ENCODE measurements at places on chromosomes 3 and 15.

- H3K4me3 ChIP-seq: no peak overlapping the region
- H3K36me3 ChIP-seq: no peaks in the 10 kb centered on the region
- DNase-seq: no peak
- H3K4me1 ChIP-seq: no peaks in the 10 kb centered on the region
These were observed 42.4 kb upstream of the KY start for GRCh38 chr3:134693226-134693625.

DNA sequence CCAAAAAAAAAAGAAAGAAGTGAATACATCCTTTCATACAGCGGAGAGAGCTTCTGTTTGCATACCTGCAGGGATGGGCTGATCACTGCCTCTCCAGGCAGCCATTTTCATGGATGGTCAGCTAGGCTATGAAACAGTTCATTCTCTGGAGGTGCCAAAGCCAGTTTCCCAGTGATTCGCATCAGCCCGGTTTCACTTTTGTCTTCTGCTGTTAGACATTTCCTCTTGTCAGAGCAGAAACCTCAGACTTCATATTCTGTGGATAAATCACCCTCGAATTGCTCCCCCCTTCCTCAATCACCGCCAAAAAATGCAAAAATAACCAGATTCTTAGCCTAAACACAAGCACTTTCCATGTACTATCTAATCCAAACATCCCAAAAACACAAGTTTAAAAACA is 225.6 kb downstream of the ADAMTS9 start:
- no peaks in the 10 kb centered on the region for H3K36me3 ChIP-seq
- no peaks in the 10 kb centered on the region for H3K27me3 ChIP-seq
- H3K4me3 ChIP-seq: no peak overlapping the region

DNA sequence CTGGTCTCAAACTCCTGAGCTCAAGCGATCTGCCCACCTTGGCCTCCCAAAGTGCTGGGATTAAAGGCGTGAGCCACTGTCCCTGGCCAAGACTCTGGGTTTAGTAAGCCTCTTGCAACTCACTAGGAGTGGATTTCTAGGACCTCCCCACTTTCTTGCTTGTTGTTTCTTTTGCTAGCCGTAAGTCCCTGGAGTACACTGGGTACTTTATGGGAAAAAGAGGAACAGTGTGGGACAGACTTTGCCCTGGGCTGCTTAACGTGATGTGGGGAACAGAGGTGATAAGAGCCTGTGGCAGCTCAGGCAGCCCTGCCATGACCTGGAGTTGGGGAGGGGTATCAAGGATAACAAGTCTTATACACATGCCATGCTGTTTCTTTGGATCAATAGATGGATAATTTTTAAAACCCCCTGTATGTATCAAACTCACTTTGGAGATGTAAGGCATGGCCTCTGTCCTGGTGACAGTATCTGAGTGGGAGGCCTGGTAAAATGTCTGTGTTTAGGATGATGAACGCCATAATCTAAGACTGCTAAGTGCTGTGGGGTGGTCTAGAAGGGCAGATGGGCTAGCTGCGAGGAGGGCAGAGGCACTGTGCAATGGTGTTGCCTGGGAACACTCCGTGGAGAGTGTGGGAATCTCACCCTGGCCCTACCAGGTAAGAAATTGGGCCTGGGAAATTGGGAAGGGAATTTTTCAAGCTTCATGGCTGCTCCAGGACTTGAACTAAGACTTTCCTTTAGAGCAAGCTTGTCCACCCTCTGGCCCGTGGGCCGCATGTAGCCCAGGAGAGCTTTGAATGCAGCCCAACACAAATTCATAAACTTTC is 54.8 kb downstream of the SMAD3 start:
- H3K4me3 ChIP-seq: no peak overlapping the region
- H3K27ac ChIP-seq: no peak overlapping the region
- H3K4me1 ChIP-seq: peaks cover 20% of the 10 kb centered on the region
- H3K36me3 ChIP-seq: peaks cover 14% of the 10 kb centered on the region
- peak; percentile 47 for DNase-seq

DNA sequence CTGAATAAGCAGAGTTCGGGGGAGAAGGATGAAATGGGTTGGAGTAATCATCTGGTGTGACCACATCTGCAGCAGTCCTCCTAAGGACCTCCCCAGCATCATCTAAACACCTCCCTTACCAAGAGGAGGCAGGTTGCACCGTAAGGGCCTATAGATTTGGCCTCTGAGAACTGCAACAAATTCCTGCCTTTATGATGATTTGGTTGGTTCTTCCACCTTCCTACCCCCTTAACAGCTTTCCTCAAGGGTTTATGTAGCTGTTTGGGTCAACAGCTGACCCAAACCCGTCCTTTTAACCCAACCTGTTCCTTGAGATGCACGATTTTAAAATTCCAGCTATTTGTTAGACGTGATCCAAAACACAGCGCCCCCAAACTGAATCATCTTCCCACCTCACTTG is 58.2 kb downstream of the AAGAB start:
- no peak overlapping the region for H3K4me3 ChIP-seq
- peaks cover 29% of the 10 kb centered on the region for H3K36me3 ChIP-seq
- peaks cover 3% of the 10 kb centered on the region for H3K4me1 ChIP-seq
- H3K27me3 ChIP-seq: no peaks in the 10 kb centered on the region
- no peak overlapping the region for H3K27ac ChIP-seq
- DNase-seq: peak; percentile 21

DNA sequence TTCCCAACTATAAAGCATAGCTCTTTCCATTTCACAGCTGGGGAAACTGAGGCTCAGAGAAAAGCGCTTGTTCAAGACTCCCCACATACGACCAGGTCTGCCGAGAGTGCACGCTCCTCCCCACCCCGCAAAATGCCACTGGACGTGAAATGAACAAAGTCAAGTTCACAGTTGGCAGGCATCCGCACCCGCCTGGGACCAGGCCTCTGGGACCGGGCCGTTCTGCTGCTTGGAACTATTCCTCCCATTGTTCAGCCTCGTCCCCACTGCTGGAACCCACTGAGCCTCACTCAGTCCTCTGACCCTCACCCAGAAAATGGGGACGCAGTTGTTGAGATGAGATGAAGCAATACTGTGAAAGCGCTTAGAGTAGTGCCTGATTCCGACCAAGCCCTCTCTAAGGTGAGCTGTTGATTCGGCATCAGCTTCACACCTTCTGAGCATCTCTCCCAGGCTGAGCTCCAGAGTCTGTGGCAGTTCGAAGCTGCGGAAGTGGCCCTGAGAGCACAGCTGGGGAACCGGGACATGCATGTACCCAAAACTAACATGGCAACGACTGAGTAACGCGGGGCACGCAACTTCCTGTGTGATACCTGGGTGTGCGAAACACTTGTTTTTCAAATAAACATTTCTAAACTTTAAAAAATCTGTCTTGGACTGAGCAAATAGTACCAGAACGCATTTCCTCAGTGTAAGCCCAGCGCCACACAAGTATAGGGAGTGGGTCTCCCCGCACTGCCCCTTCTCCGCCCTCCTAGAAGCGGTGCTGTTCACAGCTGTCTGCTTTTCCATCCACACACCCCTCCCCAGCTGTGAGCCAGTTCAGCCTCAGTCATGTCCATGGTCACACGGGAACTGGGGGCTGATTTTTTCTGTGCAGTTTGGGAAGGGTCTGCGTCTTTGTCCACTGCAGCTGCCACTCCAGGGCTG is 93.4 kb downstream of the CHSY1 start:
- no peak overlapping the region for H3K27ac ChIP-seq
- no peaks in the 10 kb centered on the region for H3K36me3 ChIP-seq
- no peaks in the 10 kb centered on the region for H3K27me3 ChIP-seq
- no peak for DNase-seq
- no peak overlapping the region for H3K4me3 ChIP-seq

GRCh38 chr15:66161108-66161507 is 92.4 kb downstream of the MEGF11 start:
- no peak overlapping the region for H3K4me3 ChIP-seq
- no peak overlapping the region for H3K27ac ChIP-seq
- H3K36me3 ChIP-seq: no peaks in the 10 kb centered on the region
- DNase-seq: no peak

DNA sequence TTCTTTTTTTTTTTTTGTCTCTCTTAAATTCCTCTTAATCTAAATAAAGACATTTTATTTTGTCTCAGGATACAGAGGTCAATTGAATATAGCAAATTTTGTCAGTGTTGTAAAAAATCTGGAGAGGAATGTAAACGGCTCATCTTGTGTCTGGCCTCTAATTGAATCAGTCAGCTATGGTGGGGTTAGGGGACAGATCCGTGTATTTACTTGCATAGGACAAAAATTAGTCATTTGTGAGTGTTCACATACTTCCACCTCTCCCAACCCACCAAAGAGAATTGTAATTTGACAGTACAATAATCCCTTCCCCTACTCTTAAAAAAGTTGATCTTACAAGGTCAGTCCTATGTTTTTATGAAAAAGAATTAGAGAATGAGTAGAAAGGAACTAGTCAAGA is 18.3 kb downstream of the PPARG start:
- DNase-seq: peak; percentile 30
- H3K27me3 ChIP-seq: no peaks in the 10 kb centered on the region
- H3K4me3 ChIP-seq: no peak overlapping the region
- no peaks in the 10 kb centered on the region for H3K36me3 ChIP-seq

DNA sequence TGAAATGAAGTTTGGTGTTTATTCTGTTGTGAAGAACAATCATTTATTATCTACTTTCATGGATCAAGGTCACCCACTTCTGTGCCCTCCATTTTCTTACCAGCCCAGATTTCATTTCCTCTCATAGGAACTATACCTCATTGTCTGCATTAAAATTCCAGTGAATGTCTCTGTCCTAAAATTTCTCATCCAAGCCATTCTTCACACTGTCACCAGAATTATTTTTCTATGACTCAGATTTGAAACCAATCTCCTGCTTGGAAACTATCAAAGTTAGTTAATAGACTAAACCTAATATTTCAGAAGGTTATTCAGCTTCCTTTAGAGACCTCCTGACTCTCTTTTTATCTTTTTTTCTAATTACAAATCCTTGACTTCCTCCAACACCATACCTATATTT is 364.1 kb upstream of the CBLB start:
- H3K4me3 ChIP-seq: no peak overlapping the region
- H3K36me3 ChIP-seq: no peaks in the 10 kb centered on the region
- H3K27ac ChIP-seq: no peak overlapping the region
- DNase-seq: no peak

- H3K27me3 ChIP-seq: no peaks in the 10 kb centered on the region
- no peak overlapping the region for H3K27ac ChIP-seq
- peak; percentile 19 for DNase-seq
- H3K4me1 ChIP-seq: no peaks in the 10 kb centered on the region
- no peaks in the 10 kb centered on the region for H3K36me3 ChIP-seq
These were observed 957.1 kb downstream of the FHIT start for GRCh38 chr3:60294181-60294580.

- H3K27ac ChIP-seq: no peak overlapping the region
- no peaks in the 10 kb centered on the region for H3K27me3 ChIP-seq
- H3K36me3 ChIP-seq: no peaks in the 10 kb centered on the region
- peaks cover 3% of the 10 kb centered on the region for H3K4me1 ChIP-seq
- H3K4me3 ChIP-seq: no peak overlapping the region
These were observed 52.6 kb downstream of the LRRC28 start for GRCh38 chr15:99303907-99304306.

DNA sequence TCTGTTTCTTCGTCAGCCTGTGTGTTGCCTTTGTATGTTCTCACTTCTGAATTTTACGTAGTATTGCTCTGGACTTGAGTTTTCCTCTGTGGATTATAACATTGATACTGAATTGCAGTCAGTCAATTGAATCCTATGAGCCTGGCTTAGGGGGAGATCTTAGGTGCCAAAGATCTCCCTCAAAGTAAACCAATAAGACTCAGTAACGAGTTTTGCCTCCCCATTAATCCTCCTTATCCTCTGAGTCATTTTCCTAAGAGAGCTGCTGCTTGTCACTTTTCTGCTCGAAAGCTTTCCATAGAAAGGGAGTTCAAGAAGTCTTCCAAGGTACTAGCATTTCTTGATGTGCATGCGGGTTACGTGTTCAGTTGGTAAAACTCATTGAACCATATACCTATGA is 126.4 kb downstream of the CHDH start:
- H3K36me3 ChIP-seq: no peaks in the 10 kb centered on the region
- no peaks in the 10 kb centered on the region for H3K27me3 ChIP-seq
- no peak overlapping the region for H3K4me3 ChIP-seq
- peaks cover 4% of the 10 kb centered on the region for H3K4me1 ChIP-seq

DNA sequence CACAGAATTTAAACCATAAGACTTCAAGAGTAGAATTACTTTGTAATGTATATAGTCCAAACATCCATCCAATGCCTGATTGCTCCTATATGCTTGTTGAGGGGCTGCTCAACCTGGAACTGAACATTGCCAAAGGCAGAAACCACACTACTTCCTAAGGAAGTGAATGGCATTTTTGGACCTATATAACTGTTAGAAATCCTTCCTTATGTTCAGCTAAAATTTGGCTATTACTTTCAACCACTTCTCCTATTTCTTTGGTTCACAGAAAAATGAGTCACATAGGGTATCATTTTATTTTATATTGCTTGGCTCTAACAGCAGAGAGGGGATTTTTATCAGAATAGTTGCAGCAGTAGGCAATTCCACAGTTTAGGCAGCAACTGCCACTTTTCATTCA is 342.1 kb downstream of the SLC9A9 start:
- no peak overlapping the region for H3K27ac ChIP-seq
- H3K36me3 ChIP-seq: no peaks in the 10 kb centered on the region
- DNase-seq: no peak
- H3K4me3 ChIP-seq: no peak overlapping the region
- H3K27me3 ChIP-seq: no peaks in the 10 kb centered on the region

DNA sequence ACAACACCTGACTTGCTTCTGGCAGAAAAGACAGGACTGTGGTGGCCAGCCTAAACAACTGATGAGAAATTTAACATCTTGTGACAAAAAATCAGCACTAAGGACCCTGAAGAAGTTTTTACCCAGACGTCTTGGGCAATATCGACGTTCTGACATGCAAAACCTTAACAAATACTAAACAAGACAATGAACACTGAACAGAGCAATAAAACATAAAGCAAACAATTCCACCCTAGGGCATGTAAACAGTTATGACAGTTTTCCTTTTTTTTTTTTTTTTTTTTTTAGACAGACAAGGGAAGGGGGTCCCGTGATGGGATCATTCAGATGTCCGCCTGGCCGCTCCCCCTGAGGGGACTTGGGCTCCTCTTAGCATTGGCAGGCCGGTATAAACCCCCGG is 738.0 kb downstream of the SI start:
- no peak for DNase-seq
- no peaks in the 10 kb centered on the region for H3K4me1 ChIP-seq

GRCh38 chr3:116161575-116162525 is 283.4 kb downstream of the LSAMP start:
- peaks cover 1% of the 10 kb centered on the region for H3K4me1 ChIP-seq
- H3K36me3 ChIP-seq: no peaks in the 10 kb centered on the region
- H3K4me3 ChIP-seq: no peak overlapping the region
- H3K27me3 ChIP-seq: no peaks in the 10 kb centered on the region
- no peak for DNase-seq
- no peak overlapping the region for H3K27ac ChIP-seq

- peaks cover 29% of the 10 kb centered on the region for H3K36me3 ChIP-seq
- H3K4me1 ChIP-seq: peaks cover 1% of the 10 kb centered on the region
These were observed 67.7 kb upstream of the CSPG5 start for GRCh38 chr3:47646362-47646761.

GRCh38 chr3:157131861-157132260 is 28.1 kb downstream of the CCNL1 start:
- H3K4me3 ChIP-seq: no peak overlapping the region
- H3K4me1 ChIP-seq: peaks cover 53% of the 10 kb centered on the region
- peak; percentile 26 for DNase-seq

GRCh38 chr15:98855067-98855814 is 152.4 kb downstream of the PGPEP1L start:
- no peak overlapping the region for H3K4me3 ChIP-seq
- no peaks in the 10 kb centered on the region for H3K36me3 ChIP-seq
- H3K4me1 ChIP-seq: peaks cover 32% of the 10 kb centered on the region
- no peaks in the 10 kb centered on the region for H3K27me3 ChIP-seq

Measured in mesenchymal stem cell (in vitro differentiated cells and primary cell).